ENCODE measurements at places on chromosomes 16 and 17.

- DNase-seq = no peak
These were observed 20.3 kb upstream of the PECAM1 start for GRCh38 chr17:64410750-64411490.

- no peak for DNase-seq
These were observed 24.2 kb downstream of the IGSF6 start for GRCh38 chr16:21628121-21628726.

GRCh38 chr17:38428643-38429371, 543 bp downstream of the ARHGAP23 start:
- DNase-seq = peak; percentile 84

- no peak for DNase-seq
These were observed 8.1 kb downstream of the HSF5 start for GRCh38 chr17:58480090-58480489.

GRCh38 chr17:6166492-6167179, 96.5 kb downstream of the WSCD1 start:
- no peak for DNase-seq

GRCh38 chr17:8940866-8941471, 24.5 kb downstream of the PIK3R5 start:
- DNase-seq = no peak

DNA sequence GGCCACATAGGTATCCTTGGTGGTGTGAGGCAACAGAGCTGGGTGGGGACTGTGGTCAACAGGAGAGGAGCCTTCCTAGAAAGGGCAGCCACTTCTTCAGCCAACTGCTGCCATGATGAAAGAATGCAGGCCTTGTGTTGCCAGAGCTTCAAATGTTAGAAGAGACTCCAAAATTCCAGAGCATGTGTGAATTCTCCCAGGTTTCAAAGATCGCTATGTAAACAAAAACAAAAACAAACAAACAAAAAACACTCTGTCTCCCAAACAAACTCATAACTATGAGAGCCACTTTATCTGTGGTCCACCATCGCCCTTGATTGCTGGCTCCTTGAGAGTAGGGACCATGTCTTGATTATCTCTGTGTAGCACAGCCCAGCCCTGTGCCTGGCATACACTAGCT, 55.5 kb upstream of the ZNF423 start:
- DNase-seq = no peak

GRCh38 chr16:59259074-59259949, 525.2 kb upstream of the GOT2 start:
- no peak for DNase-seq

- peak; percentile 45 for DNase-seq
These were observed 68.7 kb downstream of the HIC1 start for GRCh38 chr17:2123375-2124251.

DNA sequence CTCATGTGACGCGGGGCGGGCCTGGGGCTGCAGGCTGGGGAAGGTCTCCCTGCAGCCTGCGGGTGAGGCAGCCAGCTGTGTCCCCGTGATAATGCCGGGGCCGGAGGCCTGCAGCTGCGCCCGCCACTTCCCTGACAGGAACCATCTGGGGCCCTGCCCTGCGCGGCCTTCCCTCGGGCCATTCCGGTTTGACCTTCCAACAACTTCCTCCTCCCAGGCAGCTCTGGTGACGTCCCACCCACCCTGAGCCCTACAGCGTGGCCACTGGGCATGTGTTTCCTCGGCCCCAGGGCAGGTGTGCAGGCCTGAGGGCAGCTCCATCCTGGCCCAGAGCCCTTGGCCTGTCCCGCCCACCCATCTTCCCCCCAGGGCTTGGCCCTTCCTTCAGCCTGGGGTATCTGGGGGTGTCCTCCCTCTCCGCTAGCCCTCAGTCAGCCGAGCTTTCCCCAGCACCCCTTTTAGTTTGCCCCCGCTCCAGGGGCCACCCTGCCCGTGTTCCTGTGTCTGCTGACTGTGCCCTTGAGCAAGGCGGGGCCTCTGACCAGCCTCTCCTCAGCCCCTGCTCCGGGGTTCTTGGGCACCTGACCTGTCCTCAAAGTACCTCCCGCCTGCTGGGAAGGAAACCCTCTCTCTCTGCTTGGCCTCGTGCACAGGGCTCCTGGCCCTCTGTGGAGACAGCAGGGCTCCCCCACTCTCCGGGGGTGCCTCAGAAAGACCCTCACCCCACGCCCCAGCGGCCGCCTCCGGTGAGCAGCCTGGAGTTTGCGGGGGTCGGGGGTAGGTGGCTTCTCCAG, at the start of gene CBFA2T3:
TSS of gene CBFA2T3 (minus strand) at position 190 of the 794 bp plus-strand sequence. CDS start 400 bp downstream, outside the sequence.
- peak; percentile 79 for DNase-seq

- peak; percentile 32 for DNase-seq
These were observed 790 bp downstream of the CRHR1 start for GRCh38 chr17:45784741-45785479.

GRCh38 chr16:89350701-89351380, 133.3 kb downstream of the ZNF778 start:
- DNase-seq = no peak

GRCh38 chr17:9232591-9233270, 211.4 kb downstream of the NTN1 start:
- peak; percentile 79 for DNase-seq

DNA sequence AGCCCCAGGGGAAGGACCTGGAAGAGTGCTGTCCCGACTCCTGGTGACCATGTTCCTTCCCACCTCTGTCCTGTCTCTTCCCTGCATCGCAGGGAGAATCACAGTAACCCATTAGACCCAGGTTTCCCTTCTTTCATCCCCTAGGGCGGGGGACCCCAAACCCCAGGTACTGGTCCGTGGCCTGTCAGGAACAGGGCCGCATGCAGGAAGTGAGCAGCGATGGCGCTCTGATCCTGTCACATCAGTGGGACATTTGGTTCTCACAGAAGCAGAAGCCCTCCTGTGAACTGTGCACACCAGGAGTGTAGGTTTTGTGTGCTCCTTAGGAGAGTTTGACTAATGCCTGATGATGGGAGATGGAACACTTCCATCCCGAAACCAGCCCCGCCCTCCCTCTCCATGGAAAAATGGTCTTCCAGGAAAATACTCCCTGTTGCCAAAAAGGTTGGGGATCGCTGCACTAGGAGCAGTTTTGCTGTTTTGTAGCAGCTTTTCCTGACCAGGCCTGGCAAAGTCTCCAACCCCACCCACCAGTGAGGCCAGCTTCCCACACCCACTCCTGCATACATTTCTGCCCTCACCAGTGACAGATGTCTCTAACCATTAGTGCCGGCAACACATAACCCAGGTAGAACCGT, 10.5 kb downstream of the MNT start:
- peak; percentile 86 for DNase-seq

GRCh38 chr17:78341559-78342448, 18.1 kb downstream of the SOCS3 start:
- peak; percentile 90 for DNase-seq

GRCh38 chr17:17742133-17742621, 60.9 kb downstream of the RAI1 start:
- DNase-seq = no peak

- no peak for DNase-seq
These were observed 4.6 kb downstream of the ZSCAN10 start for GRCh38 chr16:3094289-3095027.

GRCh38 chr17:55265311-55266021, 706 bp downstream of the HLF start:
- DNase-seq = peak; percentile 30

DNA sequence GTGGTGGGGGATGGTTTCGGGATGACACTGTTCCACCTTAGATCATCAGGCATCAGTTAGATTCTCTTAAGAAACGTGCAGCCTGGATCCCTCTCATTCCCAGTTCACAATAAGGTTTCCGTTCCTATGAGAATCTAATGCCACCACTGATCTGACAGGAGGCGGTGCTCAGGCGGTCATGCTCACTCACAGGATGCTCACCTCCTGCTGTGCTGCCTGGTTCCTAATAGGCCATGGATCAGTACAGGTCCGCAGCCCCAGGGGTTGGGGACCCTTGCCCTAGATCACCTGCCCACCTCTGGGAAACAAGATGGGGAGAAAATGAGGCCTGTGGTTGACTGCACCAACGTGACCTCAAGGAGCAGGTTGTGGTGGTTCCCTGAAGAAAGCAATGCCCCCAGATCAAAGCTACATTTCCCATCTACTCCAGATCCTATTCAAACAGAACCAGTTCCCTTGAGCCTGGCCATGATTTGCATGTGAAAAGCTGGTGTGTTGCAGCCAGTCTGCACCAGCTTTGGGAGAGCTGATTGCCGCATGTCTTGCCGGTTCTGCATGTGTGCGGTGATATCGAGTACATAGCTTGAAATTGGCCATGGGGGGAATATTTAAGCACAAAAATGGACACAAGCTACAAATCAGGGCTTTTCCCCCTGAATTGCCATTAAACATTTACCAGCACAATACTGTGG, 183.2 kb upstream of the HSBP1 start:
- no peak for DNase-seq

DNA sequence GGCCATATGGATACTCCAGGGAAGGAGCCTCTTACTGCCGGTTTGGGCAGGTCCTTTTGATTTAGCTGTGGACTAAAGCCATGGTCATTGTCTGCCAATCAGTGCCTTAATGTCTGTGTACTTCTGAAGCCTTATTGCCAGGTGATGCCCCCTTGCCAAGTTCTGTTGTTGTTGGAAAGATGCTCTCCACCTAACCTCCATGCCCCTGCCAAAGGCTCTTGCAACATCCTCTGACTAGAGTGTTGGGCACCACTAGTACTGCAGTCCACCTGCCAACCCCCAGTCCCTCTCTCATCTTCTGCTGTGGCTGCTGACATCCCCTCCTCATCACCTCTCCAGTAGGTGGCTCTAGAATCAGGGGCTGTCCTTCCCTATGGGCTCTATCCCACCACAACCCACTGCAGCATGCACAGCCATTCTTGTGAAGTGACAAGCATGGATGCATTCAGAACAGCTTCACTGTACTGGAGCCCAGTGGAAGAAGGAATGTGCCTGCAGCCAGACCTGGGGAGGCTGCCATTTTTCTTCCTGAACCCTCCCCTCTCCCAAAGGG, 375.3 kb upstream of the CDH5 start:
- no peak for DNase-seq

DNA sequence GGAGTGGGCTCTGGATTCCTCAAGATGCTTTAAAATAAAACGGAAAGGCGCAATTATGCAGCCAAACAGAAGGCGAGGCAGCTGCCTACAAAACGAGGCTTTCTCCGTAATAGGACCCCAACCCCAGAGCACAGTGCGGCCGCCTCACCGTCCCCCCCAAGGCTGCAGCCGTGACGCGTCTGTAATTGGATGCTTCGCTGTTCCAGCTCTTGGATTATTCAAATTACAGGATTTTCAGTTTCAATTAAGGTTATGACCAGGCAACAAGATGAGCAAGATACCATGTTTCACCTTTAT, 37.3 kb upstream of the ABR start:
- DNase-seq = no peak

DNA sequence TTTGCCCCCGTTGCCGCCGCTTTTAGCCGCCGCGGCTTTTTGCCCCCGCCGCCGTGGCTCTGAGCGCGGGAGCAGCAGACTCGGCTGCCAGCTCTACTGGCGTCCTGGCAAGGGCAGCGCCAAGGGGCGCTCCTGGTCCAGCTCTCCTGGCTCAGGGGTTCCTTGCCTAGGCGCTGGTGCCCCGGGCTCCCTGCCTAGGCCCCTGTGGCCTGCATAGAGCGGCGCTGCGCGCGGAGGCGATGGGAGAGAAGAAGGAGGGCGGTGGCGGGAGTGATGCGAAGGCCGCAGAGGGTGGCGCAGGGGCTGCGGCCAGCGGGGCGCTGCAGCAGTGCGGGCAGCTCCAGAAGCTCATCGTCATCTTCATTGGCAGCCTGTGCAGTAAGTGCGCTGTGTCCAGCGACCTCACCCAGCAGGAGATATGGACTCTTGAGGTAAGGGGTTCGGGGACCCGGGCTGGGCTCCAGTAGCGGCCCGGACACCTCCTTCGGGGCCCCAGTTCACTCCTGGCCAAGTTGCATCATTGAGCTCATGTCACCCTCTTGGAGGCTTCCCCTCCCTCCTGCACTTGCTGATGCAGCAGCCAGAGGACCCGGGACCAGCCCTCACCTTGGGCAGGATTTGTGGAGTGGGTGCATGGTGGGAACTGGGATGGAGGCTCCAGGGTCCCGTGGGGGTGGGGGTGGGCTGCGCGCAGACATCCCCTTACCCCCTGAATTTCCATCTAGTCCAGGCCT, 1344.4 kb downstream of the TP53TG3F start:
- DNase-seq = no peak

DNA sequence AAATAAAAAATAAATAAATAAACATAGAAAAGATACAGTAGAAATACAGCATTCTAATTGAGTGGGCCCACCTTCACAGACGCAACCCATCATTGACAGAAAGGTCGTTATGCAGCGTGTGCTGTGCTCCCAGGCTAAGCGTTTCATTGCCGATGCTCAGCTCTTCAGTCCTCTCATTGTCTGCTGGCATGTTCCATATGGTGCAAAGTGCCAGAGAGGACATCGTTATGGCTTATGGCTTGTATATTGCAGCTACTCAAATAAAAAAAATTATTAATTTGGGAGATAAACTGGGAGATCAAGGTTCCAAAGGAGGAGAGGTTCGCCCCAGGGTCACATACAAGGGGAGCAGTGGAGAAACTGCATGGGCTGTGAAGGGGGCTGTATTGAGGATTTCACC, 11.3 kb upstream of the UBALD2 start:
- DNase-seq = no peak

DNA sequence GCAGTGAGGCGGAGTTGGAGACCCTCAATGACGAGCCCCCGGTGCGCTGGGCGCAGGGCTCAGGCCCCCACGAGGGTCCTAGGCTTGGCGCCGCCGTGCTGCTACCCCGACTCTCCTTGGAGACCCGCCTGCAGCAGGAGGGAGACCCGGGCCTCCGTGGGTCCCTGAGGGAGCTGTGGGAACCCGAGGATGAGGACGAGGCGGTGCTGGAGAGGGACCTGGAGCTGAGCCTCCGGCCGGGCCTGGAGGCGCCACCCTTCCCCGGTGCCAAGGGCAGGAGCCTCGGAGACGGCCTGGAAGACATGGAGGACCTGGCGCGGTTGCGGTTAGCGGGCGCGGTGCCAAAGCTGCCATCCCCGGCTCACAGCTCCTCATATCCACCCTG, 2.3 kb downstream of the MYO15B start:
- DNase-seq = no peak

GRCh38 chr16:73319261-73319660, 271.3 kb upstream of the ZFHX3 start:
- no peak for DNase-seq

DNA sequence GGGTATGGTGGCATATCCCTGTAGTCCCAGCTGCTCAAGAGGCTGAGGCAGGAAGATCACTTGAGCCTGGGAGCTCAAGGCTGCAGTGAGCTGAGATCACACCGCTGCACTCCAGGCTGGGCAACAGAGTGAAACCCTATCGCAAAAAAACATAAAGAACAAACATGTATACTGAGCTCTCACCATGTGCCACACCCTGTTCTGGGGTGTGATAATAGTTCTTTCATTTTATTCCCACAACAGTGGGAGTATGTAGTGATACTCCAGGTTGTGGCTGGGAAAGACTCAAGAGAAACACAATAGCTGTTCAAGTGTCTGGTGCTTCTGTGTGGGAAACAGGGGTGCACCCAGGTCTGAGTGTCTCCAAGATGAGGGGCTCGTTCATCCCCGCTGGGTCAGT, 90.7 kb downstream of the SOCS1 start:
- no peak for DNase-seq
